CD8-positive, alpha-beta memory T cell (primary cell): ENCODE measurements at places on chromosomes 1 and 21. TPM values are rescaled to one million over a fixed set of nuclear protein-coding genes. Genes with fewer than 3 reads are reported as not detected.

The HJV gene
- not detected for total RNA-seq

DNA sequence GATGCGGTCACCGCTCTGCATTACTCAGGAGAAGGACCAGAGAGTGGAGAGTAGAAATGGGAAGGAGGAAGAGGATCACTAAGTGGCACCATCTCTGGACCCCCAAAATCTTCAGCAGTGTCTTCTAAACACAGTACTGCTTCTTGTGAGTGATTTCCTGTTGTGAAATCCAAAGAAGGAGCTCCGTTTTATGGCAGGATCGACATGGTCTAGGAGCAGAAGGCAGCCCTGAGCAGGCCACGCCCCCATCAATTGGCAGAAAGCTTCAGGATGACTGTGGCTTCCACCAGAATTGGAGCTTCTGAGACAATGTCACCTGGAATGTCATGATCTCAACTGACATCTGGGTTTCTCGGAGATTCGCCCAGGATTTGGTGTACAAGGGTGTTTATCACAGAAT is 171.5 kb downstream of the ADSS2 start:
- no peaks in the 10 kb centered on the region for H3K36me3 ChIP-seq
- no peaks in the 10 kb centered on the region for H3K27me3 ChIP-seq
- H3K27ac ChIP-seq = no peak overlapping the region
- DNase-seq = no peak

- no peak overlapping the region for H3K4me3 ChIP-seq
- H3K36me3 ChIP-seq = no peaks in the 10 kb centered on the region
- no peak for DNase-seq
- no peaks in the 10 kb centered on the region for H3K4me1 ChIP-seq
- no peak overlapping the region for H3K27ac ChIP-seq
These were observed 77.3 kb upstream of the NEK7 start for GRCh38 chr1:198079432-198079951.

- peaks cover 49% of the 10 kb centered on the region for H3K4me1 ChIP-seq
- no peak overlapping the region for H3K27ac ChIP-seq
- H3K27me3 ChIP-seq = peaks cover 20% of the 10 kb centered on the region
- DNase-seq = peak; percentile 89
- H3K4me3 ChIP-seq = peak overlapping the region; percentile 10
These were observed 7.7 kb downstream of the PADI1 start for GRCh38 chr1:17212487-17213121.

DNA sequence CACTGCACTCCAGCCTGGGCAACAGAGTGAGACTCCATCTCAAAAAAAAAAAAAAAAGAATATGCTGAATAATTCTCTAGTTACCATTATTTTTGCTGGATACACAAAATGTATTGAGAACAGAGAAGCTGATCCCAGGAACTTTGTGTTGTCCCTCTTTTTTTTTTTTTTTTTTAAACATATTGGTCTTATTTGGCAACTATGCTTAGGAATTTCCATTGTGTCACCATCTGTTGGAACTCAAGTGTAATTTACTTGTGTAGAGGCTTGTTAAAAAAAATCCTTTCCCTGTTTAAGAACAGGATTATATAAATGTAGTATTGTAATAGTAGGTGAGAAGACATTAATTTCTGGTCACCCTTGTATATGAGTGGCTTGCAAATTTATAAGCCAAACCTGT is 28.6 kb downstream of the CAMSAP2 start:
- no peak overlapping the region for H3K4me3 ChIP-seq
- H3K27me3 ChIP-seq = no peaks in the 10 kb centered on the region
- no peak overlapping the region for H3K27ac ChIP-seq
- no peaks in the 10 kb centered on the region for H3K36me3 ChIP-seq
- H3K4me1 ChIP-seq = no peaks in the 10 kb centered on the region
- no peak for DNase-seq

GRCh38 chr1:168428063-168428731 is 115.6 kb downstream of the XCL2 start:
- H3K27ac ChIP-seq = no peak overlapping the region
- H3K4me3 ChIP-seq = no peak overlapping the region
- no peaks in the 10 kb centered on the region for H3K4me1 ChIP-seq
- DNase-seq = no peak

DNA sequence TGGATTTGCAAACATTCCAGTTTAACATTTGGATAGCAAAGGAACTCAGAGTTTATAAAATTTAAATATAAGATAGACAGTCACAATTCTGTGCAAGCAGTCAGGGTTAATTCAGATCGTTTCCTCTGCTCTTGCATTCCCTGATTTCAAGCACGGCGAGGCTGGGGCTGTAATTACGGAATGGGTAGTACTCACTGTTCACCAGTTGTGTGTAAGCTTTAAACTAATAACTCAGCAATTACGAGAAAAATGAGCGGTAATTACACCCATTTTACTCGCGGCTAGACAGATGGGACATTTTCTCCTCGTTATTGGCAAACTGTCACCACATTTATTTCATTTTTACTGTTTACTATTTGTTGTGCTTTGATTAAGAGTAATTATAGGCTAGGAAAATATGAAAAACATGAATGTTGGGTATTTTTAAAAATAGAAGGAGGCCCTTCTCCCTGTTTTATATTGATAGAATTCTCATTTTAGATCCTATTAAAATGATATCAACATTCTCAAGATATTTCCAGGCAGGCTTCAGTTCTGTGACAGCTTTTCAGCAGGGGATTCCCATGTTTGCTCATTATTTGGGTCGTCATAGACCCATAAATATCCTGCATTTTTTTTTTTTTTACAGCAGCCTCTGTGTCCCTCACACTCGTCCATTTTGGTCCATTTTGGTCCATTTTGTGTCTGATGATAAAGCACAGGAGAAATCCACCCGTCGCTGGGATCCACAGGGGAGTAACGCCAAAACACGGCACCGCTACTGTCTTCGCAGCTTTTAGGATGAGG is 208.3 kb downstream of the DSCAM start:
- no peak overlapping the region for H3K4me3 ChIP-seq
- H3K27me3 ChIP-seq = no peaks in the 10 kb centered on the region
- DNase-seq = no peak
- no peaks in the 10 kb centered on the region for H3K4me1 ChIP-seq

DNA sequence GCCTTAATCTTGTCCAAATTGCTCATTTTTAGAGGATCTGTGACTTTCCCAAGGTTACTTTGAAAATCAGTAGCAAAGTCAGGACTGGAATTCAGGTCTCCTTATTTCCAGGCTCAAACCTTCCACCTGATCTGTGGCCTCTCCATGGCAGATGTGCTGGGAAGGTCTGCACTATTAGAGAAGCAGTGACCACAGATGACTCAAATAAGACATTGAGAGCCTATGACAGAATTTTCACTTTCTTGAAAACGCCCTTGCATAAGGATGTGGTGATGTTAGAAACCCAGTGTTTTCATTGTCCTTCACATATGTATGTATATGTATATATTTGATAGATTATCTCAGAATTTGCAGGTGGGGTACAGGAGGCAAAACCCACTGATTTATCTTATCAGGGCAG is 45.3 kb downstream of the TTC39A start:
- H3K4me3 ChIP-seq = no peak overlapping the region
- H3K36me3 ChIP-seq = no peaks in the 10 kb centered on the region
- no peaks in the 10 kb centered on the region for H3K4me1 ChIP-seq
- H3K27me3 ChIP-seq = no peaks in the 10 kb centered on the region
- no peak overlapping the region for H3K27ac ChIP-seq

DNA sequence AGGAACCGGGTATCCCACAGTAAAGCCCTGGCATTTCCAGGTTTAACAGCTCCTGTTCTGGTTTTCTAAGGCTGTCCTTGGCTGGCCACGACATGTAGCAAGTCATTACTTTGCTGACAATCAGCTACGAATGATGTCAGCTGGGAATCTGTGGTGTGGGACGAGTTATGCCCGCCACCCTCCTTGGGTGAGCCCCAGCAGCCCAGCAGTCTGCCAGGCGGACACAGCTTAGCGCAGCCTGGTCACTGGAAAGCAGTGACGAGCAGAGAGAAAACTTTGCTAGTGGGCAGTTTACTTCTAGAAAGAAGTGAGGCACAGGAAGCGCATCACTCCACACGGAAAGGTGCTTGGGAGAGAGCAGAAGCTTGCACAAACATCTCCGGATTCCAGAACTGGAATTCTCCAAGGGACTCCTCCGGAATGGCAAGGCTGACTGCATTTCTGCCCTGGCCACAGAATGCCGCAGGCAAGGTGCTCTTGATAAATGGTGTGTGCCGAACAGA is 15.5 kb upstream of the ZNF436 start:
- no peaks in the 10 kb centered on the region for H3K36me3 ChIP-seq
- H3K27me3 ChIP-seq = no peaks in the 10 kb centered on the region

DNA sequence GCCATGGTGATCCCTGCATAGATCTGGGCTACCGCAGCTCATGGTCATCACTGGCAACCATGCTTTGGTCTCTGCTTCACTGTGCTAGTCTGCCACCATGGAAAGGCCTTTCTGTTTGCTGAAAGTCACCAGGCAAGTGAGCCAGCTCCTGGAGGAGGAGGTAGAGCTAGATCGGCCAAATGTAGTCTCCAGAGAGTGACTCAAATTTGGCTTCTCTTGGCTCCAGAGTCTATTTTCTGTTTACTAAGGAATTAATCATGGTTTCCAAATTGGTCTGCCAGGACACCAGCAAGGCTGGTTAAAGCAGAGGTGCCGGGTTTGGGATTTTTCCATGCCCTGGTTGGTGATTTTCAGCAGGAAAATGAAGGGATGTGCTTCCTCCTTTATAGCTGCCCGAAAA is 52.7 kb upstream of the IVNS1ABP start:
- H3K36me3 ChIP-seq = no peaks in the 10 kb centered on the region
- no peaks in the 10 kb centered on the region for H3K27me3 ChIP-seq
- no peak overlapping the region for H3K27ac ChIP-seq

DNA sequence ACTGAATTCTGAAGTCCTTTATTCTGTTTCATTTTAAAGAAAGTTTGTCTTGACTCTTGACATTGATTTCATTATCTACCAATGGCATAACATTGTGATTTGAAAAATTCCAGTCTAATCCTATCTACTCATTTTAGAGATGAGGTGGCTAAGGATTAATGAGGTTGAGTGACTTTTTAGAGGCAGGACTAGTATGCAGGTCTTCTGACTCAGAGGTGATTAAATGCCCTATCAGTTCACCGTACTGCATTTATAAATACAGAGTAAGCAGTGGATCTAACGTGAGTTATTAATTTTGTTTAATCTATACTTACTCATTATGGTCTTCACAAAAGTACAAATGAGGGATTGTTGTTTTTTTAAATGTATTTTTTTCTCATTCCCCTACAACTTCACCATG is 277.6 kb downstream of the PTBP2 start:
- no peak for DNase-seq
- H3K36me3 ChIP-seq = no peaks in the 10 kb centered on the region
- no peaks in the 10 kb centered on the region for H3K4me1 ChIP-seq
- no peak overlapping the region for H3K4me3 ChIP-seq
- no peaks in the 10 kb centered on the region for H3K27me3 ChIP-seq

DNA sequence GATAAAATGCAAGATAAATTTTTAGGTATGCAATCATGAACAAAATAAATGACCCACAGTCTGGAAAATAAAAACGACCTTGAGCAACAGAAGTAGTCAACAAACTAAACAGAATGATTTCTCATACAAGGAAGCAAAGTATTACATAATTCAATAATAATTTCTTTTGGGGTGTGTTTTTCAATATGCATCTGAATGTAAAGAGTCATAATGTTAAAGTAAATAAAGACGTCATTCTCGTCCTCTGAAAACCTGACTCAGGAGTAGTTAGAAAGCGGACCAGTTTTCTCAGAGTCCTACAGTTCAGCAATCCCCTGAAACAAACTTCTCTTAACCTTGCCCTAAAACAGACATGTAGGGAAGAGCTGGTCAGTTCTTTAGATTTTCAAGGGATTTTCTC is 18.6 kb downstream of the CDC42BPA start:
- DNase-seq = no peak
- H3K4me1 ChIP-seq = no peaks in the 10 kb centered on the region
- H3K27ac ChIP-seq = no peak overlapping the region
- H3K36me3 ChIP-seq = no peaks in the 10 kb centered on the region
- no peaks in the 10 kb centered on the region for H3K27me3 ChIP-seq

GRCh38 chr1:195195423-195196057 is 1412.7 kb downstream of the KCNT2 start:
- H3K27ac ChIP-seq = no peak overlapping the region
- no peaks in the 10 kb centered on the region for H3K4me1 ChIP-seq
- H3K36me3 ChIP-seq = no peaks in the 10 kb centered on the region
- H3K4me3 ChIP-seq = no peak overlapping the region
- no peaks in the 10 kb centered on the region for H3K27me3 ChIP-seq

The EFNA3 gene
- total RNA-seq = 1.4 TPM

GRCh38 chr1:16955186-16955585 is 25.2 kb downstream of the MFAP2 start:
- H3K27ac ChIP-seq = no peak overlapping the region
- no peaks in the 10 kb centered on the region for H3K27me3 ChIP-seq
- no peak for DNase-seq
- H3K4me3 ChIP-seq = no peak overlapping the region

- no peak overlapping the region for H3K4me3 ChIP-seq
- no peaks in the 10 kb centered on the region for H3K4me1 ChIP-seq
- no peak for DNase-seq
- H3K36me3 ChIP-seq = no peaks in the 10 kb centered on the region
- peaks cover 4% of the 10 kb centered on the region for H3K27me3 ChIP-seq
- no peak overlapping the region for H3K27ac ChIP-seq
These were observed 10.2 kb downstream of the WNT4 start for GRCh38 chr1:22132517-22133235.

GRCh38 chr1:14926818-14927575 is 226.6 kb upstream of the TMEM51 start:
- H3K4me1 ChIP-seq = no peaks in the 10 kb centered on the region
- no peak overlapping the region for H3K4me3 ChIP-seq
- H3K27me3 ChIP-seq = peaks cover 6% of the 10 kb centered on the region

DNA sequence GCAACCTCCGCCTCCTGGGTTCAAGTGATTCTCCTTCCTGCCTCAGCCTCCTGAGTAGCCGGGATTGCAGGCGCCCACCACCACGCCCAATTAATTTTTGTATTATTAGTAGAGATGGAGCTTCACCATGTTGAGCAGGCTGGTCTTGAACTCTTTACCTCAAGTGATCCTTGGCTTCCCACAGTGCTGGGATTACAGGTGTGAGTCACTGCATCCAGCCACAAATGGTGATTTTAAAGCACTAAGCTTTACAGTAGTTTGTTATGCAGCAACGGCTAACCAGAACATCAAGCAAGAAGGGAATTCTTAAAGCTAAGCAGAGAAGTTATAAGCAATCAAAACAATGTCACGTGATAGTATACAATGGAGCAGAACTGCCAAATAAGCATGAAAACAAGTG is 65.7 kb downstream of the NVL start:
- no peaks in the 10 kb centered on the region for H3K27me3 ChIP-seq
- H3K4me3 ChIP-seq = no peak overlapping the region
- H3K36me3 ChIP-seq = peaks cover 9% of the 10 kb centered on the region
- no peak overlapping the region for H3K27ac ChIP-seq
- peaks cover 13% of the 10 kb centered on the region for H3K4me1 ChIP-seq

GRCh38 chr21:25636727-25637126 is 2.3 kb upstream of the JAM2 start:
- DNase-seq = no peak
- H3K4me1 ChIP-seq = peaks cover 12% of the 10 kb centered on the region
- H3K27me3 ChIP-seq = peaks cover 4% of the 10 kb centered on the region
- H3K27ac ChIP-seq = no peak overlapping the region

The NR5A2 gene
- not detected for total RNA-seq

GRCh38 chr1:44776730-44777068 is 1.4 kb downstream of the RPS8 start:
- H3K4me3 ChIP-seq = peak overlapping the region; percentile 95
- peak overlapping the region; percentile 92 for H3K27ac ChIP-seq
- H3K27me3 ChIP-seq = no peaks in the 10 kb centered on the region
- H3K4me1 ChIP-seq = peaks cover 27% of the 10 kb centered on the region
- H3K36me3 ChIP-seq = peaks cover 26% of the 10 kb centered on the region
